Myocyte (in vitro differentiated cells): ENCODE measurements at places on chromosomes 11 and 22. TPM values are rescaled to one million over a fixed set of nuclear protein-coding genes. Genes with fewer than 3 reads are reported as not detected.
A peak's percentile ranks its signal among the peaks of the same experiment; 100 is the strongest.

Gene ROBO4
- 3.4 and 10.5 TPM in 2 replicates for total RNA-seq

Gene RFPL2
- total RNA-seq: not detected in 2 replicates

DNA sequence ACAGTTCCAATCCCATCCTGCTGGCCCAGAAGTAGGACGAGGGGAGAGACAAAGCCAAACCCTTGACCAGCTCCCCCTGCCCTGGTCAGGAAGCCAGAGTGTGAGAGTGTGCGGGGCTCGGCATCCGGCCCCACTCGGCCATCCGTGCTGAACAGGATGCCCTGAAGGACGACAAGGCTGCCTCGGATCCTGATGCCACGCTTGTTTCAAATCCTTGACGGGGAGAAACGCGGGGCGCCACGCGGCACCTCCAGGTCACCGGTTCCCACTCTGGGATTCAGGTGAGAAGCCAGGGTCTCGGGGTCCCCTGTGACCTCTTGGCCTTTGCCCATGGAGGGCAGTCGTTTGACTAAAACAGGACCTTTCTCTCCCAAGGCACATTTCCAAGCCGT lies 167.8 kb downstream of the BRD1 start:
- DNase-seq: no peak

GRCh38 chr22:49296561-49296960 lies 531.1 kb downstream of the BRD1 start:
- no peak for DNase-seq

- no peak for DNase-seq
These were observed 8.0 kb upstream of the PKNOX2 start for GRCh38 chr11:125156346-125157117.

DNA sequence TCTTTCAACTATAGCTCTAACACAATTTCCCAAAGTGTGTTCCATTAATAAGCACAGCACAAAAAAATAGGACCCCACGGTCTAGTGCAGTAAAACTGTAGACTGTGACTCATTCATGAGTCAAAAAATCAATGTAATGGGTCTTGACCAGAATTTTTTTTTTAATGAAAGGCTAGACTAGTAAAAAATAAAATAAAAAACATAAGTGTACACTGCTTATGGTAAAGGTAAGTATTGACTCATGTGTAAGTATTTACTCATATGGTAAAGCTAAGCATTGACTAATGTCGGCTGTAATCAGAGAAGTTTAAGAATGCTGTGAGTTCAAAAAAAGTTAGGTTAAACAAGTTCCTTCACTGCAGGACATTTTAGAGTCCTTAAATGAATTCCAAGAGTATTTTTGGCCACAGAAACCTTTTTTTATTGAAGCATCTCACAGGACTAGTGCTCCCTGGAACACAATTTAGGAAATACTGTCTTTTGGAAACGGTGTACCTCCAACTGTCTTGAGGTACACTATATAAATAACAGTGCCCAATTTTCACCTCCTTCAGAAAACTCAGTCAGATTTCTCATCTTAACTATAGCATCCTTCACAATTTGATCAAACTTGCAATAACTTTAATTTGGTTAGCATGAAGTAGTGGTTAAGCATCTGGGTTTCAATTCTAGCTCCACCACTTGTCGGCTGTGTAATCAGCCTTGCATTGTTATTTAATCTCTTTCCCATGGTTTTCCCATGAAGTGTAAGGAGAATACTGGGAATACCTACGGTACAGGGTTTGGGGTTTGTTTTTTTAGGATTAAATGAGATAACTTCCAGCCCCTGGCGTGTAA lies 2.1 kb downstream of the CCDC73 start:
- no peak for DNase-seq

DNA sequence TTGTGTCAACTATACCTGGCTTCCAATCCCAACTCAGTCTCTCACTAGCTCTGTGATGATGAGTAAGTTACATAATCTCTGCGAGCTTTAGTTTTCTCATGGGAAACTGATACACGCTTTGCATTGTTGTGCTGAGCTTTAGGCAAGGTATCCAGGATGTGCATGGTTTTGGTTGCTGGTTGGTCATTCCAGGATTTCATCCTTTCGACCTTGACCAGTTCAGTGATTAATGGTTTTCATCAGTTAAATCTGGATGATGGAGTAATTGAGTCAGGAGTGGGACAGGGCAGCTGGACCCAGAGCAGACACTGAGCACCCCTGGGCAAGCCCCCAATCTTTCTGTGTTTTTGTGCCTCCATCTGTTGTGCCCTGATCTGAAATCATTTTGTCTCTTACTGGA lies 417.3 kb upstream of the CADM1 start:
- no peak for DNase-seq

- DNase-seq: peak; percentile 53
These were observed 13.8 kb downstream of the ADA2 start for GRCh38 chr22:17205432-17205831.
